ENCODE measurements at places on chromosomes 7 and 10. TPM values are rescaled to one million over a fixed set of nuclear protein-coding genes. Genes with fewer than 3 reads are reported as not detected.
A peak's percentile ranks its signal among the peaks of the same experiment; 100 is the strongest.

Gene PNLIPRP2
- 10.3 TPM for total RNA-seq

Gene UFSP1
- total RNA-seq: 2.7 TPM

Gene SFRP5
- total RNA-seq: 1.2 TPM

DNA sequence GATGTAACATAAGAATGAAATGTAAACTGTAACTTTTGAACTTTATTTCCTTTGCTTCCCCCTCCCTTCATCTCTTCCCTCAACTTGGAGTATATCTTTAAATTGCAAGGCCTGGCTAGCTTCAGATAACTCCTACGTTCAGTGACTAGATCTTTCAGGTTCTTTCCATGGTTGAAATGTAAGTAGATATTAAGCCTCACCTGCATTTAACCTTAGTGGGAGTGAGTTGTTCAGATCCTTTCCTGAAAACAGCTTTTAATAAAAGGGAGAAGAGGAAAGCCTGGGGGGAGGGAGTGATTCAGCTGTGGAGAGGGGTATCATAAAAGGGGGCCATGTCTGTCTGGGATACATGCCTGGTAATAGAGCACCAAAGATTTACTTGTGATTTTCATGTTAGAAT lies 19.0 kb upstream of the PRPS1L1 start:
- no peak for DNase-seq

GRCh38 chr10:34356463-34356862 lies 458.6 kb downstream of the PARD3 start:
- no peak for DNase-seq

GRCh38 chr10:124493214-124493882 lies 31.7 kb downstream of the LHPP start:
- DNase-seq: no peak

DNA sequence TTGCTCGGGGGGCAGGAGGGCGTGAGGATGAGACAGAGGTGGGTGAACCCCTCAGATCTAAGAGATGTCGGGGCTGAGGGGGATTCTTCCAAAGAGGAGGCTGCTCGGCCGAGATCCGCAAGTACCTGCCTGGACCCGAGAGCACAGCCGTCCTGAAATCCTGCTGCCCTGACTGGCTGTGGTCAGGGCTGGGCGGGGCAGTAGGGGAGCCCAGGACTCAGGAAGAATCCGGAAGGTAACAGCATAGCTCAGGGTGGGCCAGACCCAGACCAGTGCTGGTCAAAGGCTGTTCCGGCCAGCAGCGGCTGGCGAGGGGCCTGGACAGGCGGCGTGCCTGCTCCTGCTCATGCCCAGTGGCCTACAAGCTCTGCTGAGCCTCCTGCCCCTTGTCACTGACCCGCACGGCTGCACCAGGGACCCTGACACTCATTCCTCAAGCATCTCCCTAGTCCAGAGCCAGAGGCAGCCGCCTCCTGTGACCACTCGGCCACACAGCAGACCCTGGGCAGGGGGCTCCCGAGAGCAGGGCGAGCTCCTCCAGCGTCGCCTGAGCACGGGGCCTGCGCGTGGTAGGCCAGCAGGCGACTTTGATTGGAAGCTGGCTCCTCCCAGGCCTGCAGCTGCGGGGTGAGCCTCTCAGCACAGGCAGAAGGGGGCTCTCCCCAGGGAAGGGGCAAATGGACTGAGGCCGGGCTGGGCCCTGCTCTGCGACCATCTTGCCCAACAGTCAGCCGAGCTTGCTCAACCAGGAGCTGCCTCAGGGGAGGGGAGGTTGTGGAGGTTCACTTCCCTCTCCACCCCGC lies 3.1 kb upstream of the ADAP1 start:
- peak; percentile 23 for DNase-seq

- DNase-seq: no peak
Observed at GRCh38 chr7:88071994-88072714, 138.1 kb downstream of the ADAM22 start.

- DNase-seq: no peak
Observed at GRCh38 chr7:144142187-144142586, 19.2 kb downstream of the OR2A14 start.

GRCh38 chr7:63521-64021 lies 128.8 kb upstream of the FAM20C start:
- DNase-seq: no peak

Measured in left colon (tissue), 2 donors.